ENCODE measurements at places on chromosomes 11 and 22.

GRCh38 chr11:132493801-132494200 lies 1038.5 kb downstream of the OPCML start:
- DNase-seq: no peak

GRCh38 chr22:28706845-28707244 lies 27.2 kb upstream of the TTC28 start:
- no peak for DNase-seq

GRCh38 chr11:114844896-114845295 lies 166.6 kb downstream of the NXPE2 start:
- no peak for DNase-seq

GRCh38 chr22:38873469-38874411 lies 1.7 kb upstream of the CBX6 start:
- DNase-seq: peak; percentile 88

DNA sequence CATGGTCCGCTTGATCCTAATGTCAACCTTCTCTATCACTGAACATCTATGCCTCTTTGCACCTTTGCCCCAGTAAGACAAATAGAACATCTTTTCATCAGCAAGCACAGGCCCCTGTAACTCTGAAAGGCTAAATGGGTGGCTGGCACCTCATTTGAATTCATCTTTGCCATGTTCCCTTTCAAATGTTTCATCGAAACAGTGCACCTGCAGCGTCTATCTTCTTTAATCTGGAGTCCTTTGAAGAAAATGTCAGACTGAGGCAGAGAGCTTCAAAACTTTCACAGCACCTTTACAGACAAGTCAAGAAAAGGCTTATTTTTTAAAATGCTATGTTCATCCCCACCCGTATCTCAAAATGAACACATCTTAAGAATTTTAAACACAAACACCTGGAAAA lies 3.4 kb downstream of the MPPED2 start:
- DNase-seq: no peak

DNA sequence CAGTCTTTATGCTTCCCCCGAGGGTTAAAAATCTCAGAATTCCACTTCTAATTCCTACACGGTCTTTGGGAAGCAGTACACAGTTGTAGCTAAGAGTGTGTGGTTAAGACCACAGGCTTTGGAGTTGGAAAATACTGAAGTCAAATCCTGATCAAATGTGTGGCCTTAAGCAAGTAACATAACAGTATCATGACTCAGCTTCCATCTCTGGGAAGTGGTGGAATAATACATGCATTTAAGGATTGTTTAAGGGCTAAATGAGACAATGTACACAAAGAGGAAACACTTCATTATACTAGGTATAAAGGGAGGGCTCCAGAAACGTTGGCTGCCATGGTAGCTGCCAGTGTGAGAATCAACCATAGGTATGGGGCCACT lies 71.5 kb downstream of the FAT3 start:
- DNase-seq: no peak

DNA sequence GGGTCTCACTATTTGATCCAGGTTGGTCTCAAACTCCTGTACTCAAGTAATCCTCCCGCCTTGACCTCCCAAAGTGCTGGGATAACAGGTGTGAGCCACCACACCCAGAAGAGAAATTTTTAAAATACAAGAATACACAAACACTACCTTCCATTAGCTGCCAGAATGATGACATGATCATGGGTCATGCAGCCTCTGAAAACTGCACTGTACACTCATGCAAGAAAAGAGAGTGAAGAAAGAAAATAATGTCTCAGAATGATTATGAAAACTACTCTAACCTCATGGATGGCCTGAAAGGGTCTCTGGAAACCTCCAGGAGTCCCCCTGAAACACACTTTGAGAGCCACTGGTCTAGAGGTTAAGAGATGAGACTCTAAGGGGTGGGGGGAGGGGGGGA lies 18.8 kb downstream of the VPS37C start:
- no peak for DNase-seq

DNA sequence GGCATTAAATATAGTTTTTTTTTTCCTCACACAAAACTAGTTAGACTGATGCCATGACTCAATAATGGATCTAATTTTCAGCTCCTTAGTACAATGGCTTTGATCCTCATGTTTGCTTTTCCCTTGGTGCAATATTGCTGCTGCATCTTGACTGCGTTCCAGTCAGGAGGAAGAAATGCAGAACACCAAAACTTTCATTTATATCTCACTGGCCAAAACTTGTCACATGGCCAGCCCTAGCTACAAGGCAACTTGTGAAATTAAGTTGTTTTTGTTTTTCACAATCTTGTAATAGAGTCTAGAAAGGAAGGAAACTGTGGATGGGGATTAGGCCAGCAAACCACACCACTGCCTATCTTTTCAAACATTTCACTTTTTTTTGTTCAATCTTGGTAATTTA lies 36.7 kb downstream of the SMC1B start:
- no peak for DNase-seq
